NCI-H2081 treated with DMSO at 0.1 percent for 48 hours (cell line): ENCODE measurements at places on chromosomes 12 and 14.
A peak's percentile ranks its signal among the peaks of the same experiment; 100 is the strongest.

- DNase-seq: peak; percentile 75
Observed at GRCh38 chr12:16603916-16604575, 1.9 kb downstream of the LMO3 start.

GRCh38 chr14:30551460-30551859 is 7.5 kb upstream of the G2E3 start:
- DNase-seq: peak; percentile 82

GRCh38 chr14:49463146-49463545 is 123.0 kb downstream of the RPS29 start:
- DNase-seq: no peak

GRCh38 chr12:38124247-38125012 is 192.1 kb upstream of the ALG10B start:
- DNase-seq: no peak

GRCh38 chr12:97638739-97639138 is 176.1 kb downstream of the RMST start:
- DNase-seq: peak; percentile 50

GRCh38 chr12:68036642-68037041 is 47.4 kb downstream of the IFNG-AS1 start:
- no peak for DNase-seq

DNA sequence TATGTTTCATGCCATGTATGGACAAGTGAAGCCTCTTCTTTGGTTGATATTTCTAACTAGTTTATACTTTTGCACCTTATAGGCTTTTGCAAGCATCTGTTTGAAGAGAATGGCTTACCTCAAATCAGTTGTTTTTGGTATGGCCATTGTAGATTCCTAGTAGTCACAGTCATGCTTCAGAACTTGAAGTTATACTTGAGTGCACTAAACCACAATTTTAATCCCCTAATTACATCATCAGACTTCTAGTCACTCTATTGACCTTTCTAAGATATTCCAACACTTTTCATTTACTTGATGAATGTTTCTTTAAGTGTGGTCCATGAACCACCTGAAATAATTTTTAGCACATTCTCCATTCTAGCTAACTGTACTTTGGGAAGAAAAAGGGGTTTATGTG is 18.6 kb upstream of the KLRB1 start:
- no peak for DNase-seq

- DNase-seq: no peak
Observed at GRCh38 chr12:5907807-5908206, 37.3 kb downstream of the ANO2 start.

DNA sequence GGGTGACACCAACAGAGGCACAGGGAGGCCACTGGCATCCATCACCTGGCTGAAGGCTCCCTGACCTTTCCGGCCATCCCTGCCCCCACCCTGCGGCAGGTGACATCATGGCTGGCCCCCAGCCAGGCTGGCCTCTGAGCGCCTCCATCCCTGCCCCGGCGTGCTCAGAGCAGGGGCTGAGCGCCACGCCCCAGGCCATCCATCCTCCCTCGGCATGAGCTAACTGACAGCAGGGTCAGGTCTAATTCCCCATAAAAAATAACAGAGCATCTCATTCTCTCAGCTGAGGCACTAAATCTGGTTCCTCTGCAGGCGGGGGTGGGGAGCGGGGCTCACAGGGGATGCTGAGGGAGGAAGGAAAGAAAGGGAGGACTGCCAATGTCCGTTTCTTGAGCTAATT is 50.7 kb downstream of the PRIMA1 start:
- DNase-seq: no peak

GRCh38 chr14:65555358-65555757 is 142.8 kb downstream of the FUT8 start:
- no peak for DNase-seq

DNA sequence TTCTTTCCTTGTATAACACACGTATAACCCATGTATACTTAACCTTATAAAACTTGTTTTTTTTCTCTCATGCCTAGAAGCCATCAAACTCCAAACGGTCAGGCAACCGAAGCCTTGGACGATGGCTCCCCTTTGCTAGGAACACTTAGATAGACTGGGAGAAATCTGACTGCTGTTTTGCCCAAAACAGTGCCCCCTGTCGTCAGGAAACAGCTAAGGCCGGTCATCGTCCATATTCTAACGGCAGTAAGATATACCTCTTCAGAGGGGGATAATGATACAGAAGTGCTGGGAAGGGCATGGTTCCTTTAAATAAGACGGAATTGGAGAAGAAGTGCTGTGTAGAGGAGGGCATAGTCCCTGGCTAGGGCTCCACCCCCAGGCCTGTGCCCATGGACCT is 130.5 kb downstream of the SLC41A2 start:
- no peak for DNase-seq

DNA sequence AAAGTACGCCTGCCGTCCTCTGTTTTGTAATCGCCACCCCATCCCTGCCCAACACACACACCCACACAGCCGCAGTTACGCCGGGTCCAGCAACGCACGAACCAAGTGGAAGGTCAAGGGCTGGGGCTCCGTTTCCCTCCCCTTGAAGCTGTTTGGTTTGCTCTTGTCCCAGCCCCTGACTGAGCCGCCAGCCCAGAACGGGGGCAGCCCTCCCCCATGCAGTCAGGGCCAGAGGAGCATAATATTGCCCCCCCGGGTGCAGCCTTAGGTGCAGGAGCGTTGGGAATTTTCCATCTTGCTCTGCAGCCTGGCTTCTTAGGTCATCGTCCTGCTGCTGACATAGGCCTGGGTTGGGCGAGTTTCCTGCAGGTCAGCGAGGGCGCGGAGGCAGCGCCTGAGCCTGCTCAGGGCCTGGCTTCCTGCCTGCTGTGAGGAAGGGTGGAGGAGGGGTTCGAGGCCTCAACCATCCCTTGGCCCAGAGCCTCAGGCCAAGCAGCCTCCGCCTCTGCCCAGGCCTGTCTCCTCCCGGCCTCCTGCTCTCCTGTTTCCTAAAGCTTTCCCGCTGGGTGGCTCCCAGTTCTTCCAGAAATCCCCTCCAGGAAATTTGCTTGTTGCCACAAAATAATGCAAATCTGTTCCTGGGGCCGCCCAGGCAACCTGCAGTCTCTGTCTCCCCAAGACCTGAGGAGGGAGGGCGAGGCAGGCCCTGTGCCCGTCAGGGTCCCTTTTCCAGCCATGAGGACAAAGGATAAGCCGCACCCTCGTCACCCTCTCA is 44.5 kb downstream of the PSMA6 start:
- no peak for DNase-seq

GRCh38 chr14:68791078-68791901 is 1.6 kb downstream of the ZFP36L1 start:
- no peak for DNase-seq

- DNase-seq: no peak
Observed at GRCh38 chr14:59755409-59756135, 115.0 kb downstream of the RTN1 start.

DNA sequence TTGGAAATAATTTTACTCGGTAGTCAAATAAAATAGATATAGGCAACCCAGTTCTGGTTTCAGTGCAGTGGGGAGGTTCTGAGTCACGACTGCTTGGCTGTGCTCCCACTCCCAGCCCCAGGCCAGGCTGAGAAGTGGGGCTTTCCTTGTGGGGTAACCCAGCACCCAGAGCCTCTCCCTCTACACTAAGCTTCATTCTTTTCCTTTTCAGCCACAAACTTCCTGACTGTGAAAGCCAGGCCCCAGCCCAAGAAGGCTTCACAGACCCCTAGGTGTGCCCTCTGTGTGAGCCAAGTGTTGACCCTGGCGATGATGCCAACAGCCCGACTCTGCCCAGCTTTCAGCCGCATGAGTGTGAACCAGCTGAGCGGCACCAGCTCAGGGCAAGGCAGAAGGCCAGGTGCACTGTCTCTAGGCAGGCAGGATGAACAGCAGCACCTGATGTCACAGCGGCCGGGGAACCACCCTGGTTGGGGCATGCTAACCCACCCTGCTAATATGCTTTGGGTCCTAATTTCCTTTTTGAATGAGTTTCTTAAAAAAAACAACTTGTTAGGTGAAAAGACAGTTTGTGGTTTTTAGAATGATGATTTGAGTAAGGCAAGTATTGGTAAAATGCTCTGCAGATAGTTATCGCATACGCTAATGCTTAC is 42.2 kb upstream of the ATP23 start:
- DNase-seq: no peak

- DNase-seq: no peak
Observed at GRCh38 chr12:130461447-130461815, 123.7 kb downstream of the PIWIL1 start.

DNA sequence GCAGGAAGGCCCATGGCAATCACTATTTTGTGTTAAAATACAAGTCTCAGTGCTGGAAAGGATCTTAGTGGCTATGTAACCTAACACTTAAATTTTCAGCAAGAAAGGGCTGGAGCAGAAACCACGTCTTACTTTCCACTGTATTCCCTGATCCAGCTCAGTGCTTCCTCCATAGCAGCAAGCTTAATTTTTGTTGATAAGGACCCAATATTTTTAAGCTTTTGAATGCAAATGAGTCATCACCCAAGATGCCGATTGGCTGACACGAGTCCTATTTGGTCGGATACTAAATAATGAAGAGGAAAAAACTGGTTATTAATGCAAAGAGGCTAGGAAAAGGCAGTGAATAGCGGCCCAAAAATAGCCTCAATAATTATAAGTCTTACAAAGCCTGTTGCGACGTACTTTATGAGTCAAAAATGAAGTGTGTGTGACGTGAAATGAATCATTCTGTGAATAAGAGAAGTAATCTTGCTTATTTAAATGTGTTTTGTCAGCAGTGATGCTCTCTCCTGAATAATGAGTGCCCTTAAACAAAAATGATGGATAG is 46.9 kb upstream of the IGF1 start:
- no peak for DNase-seq

DNA sequence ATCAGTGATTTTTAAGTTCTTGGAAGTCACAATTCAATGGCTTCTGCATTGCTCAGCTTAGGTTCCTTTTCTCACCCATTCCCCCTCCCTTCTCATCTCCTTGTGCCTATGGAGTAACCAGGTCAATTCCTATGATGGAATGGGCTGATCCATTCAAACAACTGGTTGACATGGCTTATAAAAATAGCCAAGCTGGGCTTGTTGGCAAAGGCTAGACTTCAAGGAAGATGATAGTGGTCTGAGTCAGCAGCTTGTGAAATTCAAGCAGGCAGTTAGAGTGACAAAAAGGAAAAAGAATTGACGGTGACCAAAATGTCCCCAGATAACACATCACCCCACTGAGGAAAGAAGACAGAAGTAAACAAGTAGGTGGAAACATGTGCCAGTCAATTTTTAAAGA is 119.9 kb upstream of the PCED1B start:
- no peak for DNase-seq

DNA sequence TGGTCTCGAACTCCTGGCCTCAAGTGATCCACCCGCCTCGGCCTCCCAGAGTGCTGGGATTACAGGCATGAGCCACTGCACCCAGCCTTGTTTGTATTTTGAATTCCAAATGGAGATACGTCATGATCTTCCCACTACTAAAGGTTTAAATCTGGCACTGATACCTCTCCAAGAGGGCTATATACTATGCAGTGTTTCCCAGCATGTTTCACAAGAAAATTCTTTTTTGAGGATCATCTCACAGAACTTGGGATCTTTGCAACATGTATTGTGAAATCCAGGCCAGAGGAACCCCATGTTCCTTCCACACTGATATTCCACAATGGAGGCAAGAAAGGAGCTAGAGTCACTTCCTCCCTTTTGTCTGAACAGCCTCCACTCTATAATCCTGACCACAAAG is 112.7 kb downstream of the NT5DC3 start:
- DNase-seq: no peak

DNA sequence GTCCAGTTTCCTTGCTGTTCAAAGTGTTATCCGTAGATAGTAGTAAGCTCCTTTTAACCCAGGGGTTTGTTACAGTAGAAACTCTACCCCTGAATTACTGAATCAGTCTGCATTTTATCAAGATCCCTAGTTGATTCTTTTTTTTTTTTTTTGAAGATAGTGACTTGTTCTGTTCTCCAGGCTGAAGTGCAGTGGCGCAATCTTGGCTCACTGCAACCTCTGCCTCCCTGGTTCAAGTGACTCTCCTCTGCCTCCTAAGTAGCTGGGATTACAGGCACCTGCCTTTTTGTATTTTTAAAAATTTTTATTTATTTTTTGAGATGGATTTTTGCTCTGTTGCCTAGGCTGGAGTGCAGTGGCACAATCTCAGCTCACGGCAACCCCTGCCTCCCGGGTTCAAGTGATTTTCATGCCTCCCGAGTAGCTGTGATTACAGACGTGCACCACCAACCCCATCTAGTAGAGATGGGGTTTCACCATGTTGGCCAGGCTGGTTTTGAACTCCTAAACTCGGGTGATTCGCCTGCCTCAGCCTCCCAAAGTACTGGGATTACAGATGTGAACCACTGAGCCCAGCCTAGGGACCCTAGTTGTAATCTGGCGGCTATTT is 10.5 kb downstream of the LARP4 start:
- DNase-seq: no peak

DNA sequence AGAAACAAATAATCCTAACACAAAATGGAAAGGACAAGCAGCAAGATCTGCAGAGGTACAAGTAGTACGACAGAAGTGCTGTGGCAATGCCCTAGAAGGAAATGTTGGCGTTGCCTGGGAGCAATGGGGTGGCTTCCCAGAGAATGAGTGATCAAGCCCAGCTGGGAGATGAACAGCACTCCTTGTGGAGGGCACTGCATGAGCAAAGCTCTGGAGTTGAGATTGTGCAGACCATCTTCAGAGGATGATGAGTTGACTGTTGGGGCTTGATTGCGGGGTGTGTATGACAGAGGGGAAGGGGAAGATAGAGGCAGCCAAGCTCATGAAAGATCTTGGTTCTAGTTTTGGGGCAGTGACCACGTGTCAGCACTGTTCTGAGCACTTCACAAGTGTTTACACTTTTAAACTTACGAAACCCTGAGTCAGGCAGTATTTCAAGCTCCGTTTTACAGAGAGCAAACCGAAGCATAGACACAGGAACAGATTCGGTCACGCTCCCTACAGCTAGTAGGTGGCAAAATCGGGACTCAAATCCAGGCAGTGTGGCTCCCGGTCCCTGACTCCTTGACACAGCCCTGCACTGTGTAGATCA is 127.2 kb upstream of the LHX5 start:
- no peak for DNase-seq

- DNase-seq: no peak
Observed at GRCh38 chr12:76029982-76030340, 1.6 kb downstream of the PHLDA1 start.

DNA sequence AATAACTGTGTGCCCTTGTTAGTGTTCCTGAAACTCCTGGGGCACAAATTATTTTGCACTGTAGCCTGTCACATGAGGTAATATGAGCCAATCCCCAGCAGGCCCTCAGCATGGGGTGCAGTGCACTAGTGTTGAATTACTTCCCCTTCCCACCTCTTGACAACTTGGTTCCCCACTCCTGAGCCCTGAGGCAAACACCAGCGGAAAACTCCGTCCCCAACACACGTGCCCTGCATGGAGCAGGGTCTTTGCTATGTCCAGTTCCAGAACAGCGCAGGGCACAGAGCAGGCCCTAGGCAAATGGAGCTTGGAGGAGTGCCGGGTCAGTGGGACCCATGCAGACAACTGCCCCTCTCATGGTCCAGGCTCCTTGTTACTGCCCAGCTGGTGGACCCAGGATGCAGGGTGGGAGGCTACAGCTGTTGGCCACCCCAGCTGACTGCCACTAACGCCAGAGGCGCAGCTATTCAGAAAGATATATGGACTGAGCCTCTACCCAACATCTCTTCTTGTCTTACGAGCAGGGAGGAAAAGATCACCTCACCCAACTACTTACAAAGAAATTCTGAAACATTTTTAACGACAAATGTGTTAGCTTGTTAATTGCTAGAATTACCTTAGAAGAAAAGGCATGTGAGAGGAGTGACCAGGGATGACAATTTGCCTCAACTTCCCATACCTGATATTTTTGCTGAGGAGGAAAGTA is 71.6 kb downstream of the NT5DC3 start:
- DNase-seq: no peak

- DNase-seq: no peak
Observed at GRCh38 chr14:85948153-85948552, 418.2 kb downstream of the FLRT2 start.
